Esophagus squamous epithelium (tissue), 5 donors: ENCODE measurements at places on chromosomes 3 and 15.

DNA sequence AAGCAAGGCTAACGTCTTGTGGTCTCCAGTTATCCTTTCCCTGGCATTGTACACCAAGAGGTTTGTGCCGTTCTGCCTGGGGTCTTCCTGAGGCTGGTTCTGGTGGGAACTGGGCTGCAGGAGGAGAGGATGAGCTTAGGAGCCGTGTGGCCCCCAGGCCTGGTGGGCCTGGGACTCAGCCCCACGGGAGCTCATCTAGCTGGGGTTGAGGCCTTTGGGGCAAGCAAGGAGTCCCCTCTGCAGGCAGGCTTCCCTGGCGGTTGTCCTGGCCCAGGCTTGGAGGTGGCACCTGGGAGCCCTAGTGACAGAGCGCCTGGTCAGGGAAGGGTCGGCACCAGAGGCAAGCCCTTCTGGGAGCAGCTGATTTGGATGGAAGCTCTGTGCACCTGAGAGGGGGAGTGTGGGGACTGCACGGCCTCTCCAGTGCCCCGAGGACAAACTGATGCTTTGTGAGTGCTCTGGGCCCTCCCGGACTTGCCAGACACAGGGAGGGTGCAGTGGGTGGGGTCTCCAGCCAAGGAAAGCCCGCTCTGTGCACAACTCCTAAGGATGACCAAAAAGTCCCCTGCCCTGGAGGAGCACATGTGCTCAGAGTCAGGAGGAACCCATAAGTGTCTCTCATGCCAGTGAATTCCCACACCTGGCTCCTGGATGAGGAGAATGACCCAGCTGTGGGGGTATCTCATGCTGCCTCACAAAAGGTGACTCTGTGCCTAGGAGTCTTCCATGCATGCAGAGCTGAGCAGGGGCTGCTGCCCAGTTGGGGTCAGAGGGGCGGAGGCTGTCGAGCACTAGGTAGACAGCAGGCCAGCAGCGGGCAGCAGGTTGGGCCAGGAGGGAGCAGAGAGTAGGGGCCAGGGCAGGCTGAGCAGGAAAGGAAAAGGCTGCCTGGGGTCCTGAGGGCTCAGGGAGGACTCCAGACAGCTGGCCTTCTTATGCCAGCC is 2.7 kb downstream of the PAK6 start:
- DNase-seq, result no peak

DNA sequence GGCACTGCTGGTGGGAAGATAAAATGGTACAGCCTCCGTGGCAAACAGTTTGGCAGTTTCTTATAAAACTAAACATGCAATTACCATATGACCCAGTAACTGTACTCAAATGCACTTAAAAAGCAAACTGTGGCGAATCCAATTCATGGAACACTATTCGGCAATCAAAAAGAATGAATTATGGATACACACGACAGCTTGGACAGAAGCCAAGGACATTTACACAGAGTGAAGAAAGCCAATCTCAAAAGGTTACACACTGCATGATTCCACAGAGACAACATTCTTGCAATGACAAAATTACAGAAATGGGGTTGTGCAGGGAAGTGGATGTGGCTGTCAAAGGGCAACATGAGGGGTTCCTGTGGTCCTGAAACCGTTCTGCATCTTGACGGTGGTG is 122.1 kb upstream of the IQSEC1 start:
- no peak for DNase-seq

DNA sequence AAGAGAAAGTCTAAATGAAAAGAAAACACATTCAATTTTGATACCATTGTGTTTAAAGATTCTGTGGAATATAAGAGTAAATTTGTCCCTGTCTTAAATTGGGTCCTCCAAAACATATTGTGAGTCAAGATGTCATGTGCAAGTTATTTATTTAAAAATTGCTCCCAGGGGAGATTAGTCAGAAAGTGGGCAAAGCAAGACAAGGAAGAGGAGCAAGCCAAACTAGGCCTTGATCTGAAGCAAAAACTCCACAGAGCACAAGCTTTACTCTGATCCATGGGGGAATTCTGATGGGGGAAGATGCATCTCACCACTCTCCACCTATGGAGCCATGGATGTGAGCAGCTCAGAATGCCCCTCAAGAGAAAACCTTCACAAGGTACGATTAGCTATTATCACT is 342.8 kb upstream of the IL12A start:
- no peak for DNase-seq

DNA sequence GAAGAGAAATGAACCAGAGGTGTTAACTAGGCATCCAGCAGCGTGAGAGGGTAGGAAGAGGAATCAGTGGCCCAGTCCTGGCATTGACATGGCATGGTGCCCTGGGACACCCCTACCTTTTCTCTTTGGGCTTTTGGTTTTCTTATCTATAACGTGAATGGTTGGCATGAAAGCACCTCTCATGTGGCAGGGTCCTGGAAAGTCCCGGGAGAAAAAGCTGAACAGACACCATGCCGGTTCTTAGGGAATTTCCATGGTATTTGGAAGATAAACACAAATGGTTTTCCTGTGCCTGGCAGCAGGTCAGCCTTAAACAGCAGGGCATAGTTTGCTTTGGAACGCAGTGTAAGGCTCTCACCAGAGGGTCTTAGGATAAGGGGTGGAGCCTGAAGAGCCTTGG is 15.4 kb downstream of the ARNT2 start:
- DNase-seq, result no peak

GRCh38 chr3:110139048-110139447 is 801.7 kb upstream of the DPPA4 start:
- no peak for DNase-seq

GRCh38 chr3:128033102-128033501 is 19.1 kb upstream of the SEC61A1 start:
- no peak for DNase-seq

DNA sequence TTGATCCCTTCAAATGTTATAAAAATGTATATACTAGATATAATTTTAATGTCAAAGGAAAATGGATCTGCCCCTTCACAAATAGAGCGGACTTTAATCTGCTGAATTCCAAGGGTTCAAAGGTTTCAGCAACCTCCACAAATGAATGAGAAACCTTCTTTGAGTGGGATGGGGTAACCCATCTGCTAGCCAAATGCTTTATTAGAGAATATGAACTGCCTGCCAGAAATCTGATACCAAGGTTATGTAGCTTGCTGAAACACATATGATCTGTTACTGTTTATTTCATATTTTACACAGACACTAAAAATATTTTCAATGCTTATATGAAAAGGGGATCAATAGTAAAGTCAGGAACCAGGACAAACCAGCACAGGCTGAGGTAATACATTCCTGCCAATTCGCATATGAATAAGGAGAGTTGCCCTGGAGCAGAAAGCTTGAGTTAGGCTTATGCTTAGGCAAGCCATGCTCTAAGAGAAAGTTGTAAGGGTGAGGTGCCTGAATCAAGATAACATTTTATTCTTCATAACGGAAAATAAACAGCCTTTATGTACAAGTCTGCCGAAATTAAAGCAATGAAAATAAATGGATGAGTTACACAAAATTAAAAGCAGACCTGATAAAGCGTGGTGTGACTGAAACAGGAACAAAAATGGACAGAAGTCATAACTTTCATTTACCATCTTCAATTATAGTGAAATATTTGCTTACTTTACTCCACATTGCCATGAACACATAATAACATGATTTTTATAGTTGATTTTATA is 26.5 kb downstream of the PLOD2 start:
- no peak for DNase-seq

DNA sequence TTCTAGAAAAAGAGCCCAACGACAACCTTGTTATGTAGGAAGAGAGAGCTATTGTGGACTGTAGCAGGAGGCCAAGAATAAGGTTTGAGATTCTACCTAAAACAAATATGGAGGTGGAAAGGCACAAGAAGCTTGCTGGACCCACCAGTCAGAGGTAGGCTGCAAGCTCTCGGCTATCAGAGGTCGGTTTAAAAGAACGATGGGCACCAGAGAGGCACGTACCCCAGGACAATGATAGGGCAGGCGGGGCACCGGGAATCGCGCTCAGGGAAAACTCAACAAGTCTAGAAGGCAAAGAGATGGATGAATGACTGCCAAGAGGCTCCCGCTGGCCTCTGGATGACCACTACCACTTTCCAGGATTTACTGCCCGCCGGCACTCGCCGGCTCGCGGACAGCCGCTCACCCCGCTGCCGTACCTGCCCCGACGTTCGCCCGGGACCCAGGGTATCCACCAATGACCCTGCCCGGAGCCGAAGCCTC is 1.1 kb downstream of the HDGFL3 start:
- DNase-seq, result no peak

GRCh38 chr15:33358306-33358705 is 47.5 kb downstream of the RYR3 start:
- DNase-seq, result no peak

- DNase-seq, result no peak
Observed at GRCh38 chr3:42067326-42067725, 23.8 kb upstream of the TRAK1 start.

GRCh38 chr3:187646906-187647660 is 23.1 kb downstream of the SST start:
- no peak for DNase-seq

DNA sequence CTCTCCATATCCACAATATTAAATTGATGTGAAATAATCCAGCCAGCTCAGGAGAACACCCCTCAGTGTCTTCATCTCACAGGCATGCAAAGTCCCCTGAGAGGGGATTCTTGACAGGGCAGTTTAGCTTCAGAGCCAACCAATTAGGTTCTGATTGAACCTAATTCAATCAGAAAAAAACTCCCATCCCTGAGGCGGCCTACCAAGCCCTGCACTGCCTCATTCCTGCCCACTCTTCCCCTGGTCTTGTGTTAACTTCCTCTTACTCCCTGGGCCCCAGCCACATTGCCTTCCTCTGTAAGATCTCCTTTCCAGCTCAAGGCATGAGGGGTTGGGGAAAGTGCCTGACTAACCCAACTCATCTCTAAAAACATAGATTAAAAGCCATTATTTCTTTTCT is 46.1 kb downstream of the FRMD4B start:
- DNase-seq, result no peak

- no peak for DNase-seq
Observed at GRCh38 chr15:62625429-62626033, 417.0 kb upstream of the TPM1 start.

DNA sequence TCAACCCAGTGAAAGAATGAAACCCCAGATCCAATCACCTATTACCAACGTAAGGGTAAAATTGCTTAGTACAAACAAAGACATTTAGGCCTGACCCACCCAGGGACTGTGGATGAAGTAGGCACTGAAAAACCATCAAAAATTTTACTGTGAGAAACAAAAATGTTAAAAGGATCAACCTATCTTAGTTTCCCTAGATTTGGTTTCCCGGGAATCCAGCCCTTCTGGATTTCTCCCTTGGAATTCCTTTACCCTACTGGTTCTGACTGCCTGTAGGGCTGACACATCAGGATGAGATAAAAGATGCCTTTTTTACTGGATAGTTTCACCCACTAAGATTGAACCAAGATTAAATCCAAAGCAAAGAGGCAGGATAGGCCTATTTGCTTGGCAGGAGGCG is 102.7 kb downstream of the SCAPER start:
- DNase-seq, result no peak

GRCh38 chr3:102972350-102972749 is 537.5 kb downstream of the ZPLD1 start:
- DNase-seq, result no peak

- DNase-seq, result no peak
Observed at GRCh38 chr15:49815526-49815925, 194.7 kb downstream of the DTWD1 start.

GRCh38 chr15:57611938-57612337 is 20.2 kb downstream of the MYZAP start:
- DNase-seq, result no peak

GRCh38 chr3:178895178-178895789 is 176.3 kb downstream of the ZMAT3 start:
- no peak for DNase-seq

DNA sequence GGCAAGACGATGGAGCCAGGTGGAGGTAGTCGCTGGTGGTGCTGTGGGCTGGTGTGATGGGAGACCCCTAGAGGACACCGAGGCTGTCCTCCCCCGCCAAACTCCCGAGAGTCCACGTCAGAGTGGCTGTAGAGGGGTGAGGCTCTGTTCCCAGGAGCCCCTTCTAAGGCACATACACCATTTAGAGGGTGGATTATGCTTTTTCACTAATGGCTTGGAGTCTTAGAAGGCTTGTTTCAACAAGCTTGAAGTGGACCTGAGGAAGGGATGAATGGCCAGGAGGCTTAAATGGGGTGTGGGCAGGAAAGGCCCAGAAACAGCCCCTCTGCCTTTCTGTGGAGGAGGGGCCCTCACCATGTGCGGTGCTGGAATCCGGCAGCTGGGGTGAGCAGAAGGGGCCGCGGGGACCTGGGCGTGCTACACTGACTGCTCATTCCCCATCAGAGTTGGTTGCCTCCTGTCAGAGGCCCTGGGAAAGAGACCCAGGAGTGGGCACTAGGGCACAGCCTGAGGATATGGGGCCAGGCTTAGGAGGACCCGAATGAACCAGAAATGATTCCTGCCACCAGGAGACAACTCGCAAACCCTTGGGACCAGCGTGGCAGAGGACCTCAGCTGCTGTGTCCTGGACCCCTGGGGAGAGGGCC is 66.2 kb downstream of the FEM1B start:
- DNase-seq, result no peak

DNA sequence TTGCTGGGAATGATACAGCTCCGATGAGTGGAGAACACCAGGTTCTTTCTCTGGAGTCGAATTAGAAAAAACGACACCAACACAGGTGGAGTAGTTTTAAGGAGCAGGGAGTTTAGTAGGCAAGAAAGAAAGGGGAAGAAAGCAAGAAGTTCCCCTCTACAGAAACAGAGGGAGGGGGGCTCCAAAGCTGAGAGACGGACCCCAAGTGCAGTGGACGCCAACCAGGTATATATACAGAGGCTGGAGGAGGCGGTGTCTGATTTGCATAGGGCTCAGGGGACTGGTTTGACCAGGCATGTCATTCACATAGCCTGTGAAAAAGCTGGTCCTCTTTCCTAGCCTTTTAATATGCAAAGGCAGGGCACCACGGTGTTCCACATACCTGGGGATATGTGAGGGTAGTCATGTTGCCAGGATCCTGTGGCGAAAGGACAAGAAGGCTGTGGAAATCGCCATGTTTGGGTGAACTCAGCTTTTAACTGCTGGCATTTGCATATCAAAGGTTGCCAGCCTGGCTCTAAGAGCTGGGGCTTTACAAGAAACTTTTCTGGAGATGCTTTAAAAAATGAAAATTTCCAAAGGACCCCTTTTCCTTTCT is 887.4 kb upstream of the EPHA6 start:
- DNase-seq, result no peak

GRCh38 chr15:20344601-20345400 is 196.8 kb downstream of the GOLGA6L6 start:
- no peak for DNase-seq

DNA sequence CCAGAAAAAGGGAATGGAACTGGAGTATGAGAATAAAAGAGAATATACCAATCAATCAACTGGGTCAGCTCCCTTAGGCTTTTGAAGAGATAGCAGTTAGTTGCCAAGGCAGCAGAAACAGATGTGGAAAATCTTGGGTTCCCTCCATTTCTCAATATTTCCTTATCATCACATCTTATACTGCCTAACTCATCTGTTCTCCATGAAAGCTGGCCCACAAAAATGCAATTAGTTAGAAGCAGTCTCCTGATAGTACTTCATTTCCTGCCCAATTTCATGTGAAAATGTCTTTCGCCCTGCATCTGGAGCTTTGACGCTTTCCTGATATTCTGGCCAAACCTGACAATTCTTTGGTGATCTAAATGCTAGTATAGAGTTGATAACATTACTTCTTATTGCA is 30.1 kb upstream of the SPTSSB start:
- DNase-seq, result no peak
